Stimulated activated CD4-positive, alpha-beta T cell treated with anti-CD3 and anti-CD28 coated beads, Interleukin-1b, Interleukin-23, amount 100 ng/mL, for 1 hour (primary cell): ENCODE measurements at places on chromosomes 5 and 9.

DNA sequence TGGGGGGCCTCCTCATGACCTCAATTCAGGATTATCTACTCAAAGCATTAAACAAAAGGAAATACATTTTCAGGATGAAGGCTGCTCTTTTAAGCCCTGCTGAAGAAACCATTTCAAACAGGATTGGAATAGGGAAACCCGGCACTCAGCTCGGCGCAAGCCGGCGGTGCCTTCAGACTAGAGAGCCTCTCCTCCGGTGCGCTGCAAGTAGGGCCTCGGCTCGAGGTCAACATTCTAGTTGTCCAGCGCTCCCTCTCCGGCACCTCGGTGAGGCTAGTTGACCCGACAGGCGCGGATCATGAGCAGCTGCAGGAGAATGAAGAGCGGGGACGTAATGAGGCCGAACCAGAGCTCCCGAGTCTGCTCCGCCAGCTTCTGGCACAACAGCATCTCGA lies 720 bp downstream of the TMEM203 start:
- no peak for DNase-seq

- DNase-seq: no peak
Measured at GRCh38 chr5:25662610-25663009, 1017.8 kb upstream of the CDH10 start.

- no peak for DNase-seq
Measured at GRCh38 chr9:97039514-97039860, 545 bp upstream of the CTSV start.

- DNase-seq: no peak
Measured at GRCh38 chr9:81827616-81828296, 100.5 kb upstream of the SPATA31D4 start.

DNA sequence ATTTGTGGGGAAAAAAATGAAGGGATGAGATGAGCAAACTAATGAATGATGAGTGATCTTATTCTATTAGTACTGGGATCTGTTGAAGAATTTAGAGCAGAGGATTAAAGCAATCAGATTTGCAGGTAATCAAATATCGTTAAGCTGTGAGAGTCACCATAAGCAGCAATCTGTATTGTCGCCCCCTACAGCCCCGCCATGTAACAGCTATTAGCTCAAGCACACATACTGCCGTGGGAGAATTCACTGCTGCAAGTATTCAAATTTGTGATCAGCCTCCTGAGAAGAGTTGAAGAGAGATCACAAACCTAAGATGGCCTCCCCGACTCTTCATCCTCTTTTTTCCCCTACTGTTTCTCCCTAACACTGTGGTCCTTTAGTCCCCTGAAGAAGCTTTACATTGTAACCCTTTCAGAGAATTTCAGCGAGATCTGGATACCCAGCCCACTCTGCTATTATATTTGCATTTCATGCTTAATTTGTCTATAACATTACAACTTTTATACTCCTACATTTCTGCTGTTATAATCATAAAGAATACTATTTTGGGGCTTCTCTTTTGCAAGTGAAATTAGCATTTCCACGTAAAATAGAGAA lies 28.5 kb upstream of the PHF24 start:
- DNase-seq: no peak
